ENCODE measurements at places on chromosomes 3 and 15.
A peak's percentile ranks its signal among the peaks of the same experiment; 100 is the strongest.

DNA sequence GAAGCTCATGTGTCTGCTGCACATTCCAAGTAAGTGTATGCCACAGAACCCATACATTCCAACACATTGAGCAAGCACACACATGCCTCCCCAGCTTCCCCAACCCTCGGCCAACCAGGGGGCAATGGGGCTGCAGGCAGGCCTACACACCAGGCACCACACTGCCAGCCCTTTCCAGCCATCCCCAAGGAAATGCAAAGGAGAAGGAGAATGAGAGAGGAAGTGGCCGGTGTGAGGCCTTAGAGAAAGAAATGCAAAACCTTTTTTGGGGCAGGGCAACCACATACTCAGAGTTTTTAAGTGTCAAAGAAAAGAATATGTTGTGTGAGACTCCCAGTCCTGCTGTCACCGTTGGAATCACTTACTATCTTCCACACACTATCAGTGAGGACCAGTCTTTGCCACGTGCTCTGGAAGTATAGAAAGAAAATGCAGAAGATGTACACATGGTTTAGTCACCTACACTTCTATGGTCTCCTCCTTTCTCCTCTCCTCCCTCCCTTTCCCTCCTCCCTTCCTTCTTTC, 11.1 kb downstream of the IGF2BP2 start:
- DNase-seq = no peak

DNA sequence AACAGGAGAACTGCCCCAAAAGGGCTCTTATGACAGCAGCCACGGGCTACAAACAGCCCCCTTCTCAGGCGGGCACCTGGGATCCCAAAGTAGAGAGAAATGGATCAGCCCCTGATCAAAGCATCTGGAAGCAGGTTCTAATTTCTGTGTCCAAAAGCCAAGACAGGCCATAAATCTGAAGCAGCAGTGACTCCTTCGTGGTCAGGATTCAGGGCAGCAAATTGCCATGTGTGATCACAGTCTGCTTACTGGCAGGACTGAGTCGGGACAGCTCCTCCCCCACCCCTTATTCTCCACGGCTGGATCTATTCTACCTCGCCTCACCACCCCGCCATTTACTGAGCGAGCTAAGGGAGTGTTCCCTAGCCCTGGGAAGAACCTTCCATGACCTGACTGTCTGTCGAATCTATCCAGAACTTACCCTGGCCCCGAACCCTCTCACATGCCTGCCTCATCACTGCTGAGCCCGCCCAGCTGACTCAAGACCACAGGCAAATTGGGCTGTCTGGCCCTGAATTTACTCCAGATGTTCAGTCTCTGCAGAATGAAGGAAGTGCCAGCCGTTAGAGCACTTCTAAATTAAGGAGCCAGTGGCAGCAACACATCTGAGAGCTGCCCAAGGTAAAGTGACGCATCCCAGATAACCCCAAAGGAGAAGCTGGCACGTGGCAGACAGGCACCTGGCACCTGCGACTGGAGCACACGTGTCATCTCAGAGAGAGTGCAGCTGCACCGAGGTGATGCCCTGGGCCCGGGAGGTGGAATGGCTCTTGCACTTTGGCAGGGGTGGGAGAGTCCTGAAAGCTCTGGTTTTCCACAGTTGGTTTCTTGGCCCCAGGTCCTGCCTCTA, 1.3 kb downstream of the LRRC15 start:
- DNase-seq = no peak

- DNase-seq = no peak
Observed at GRCh38 chr15:62445244-62445643, 280.2 kb upstream of the C2CD4B start.

GRCh38 chr3:63555767-63556166, 96.7 kb upstream of the SNTN start:
- DNase-seq = no peak

DNA sequence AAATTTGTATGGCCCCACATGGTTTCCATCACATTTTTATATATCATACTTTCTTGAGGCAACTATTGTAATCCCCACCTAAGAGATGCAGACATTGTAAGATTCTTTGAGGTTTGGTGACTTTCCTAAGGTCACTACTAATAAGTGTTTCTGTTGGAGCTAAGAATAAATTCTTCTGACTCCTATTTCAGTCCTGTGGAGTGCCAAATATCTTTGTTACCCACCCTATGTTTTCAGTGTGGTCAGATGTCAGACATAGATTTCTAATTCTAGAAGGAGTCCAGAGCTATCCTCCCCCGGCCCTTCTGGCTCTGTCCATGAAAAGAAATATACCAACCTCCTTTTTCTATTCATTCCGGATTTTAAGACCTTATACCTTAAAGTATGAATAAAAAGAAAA, 46.2 kb upstream of the FILIP1L start:
- DNase-seq = no peak

GRCh38 chr15:64251658-64252057, 88.8 kb upstream of the PPIB start:
- DNase-seq = no peak

- DNase-seq = no peak
Observed at GRCh38 chr3:175307642-175308041, 448.5 kb downstream of the NAALADL2 start.

DNA sequence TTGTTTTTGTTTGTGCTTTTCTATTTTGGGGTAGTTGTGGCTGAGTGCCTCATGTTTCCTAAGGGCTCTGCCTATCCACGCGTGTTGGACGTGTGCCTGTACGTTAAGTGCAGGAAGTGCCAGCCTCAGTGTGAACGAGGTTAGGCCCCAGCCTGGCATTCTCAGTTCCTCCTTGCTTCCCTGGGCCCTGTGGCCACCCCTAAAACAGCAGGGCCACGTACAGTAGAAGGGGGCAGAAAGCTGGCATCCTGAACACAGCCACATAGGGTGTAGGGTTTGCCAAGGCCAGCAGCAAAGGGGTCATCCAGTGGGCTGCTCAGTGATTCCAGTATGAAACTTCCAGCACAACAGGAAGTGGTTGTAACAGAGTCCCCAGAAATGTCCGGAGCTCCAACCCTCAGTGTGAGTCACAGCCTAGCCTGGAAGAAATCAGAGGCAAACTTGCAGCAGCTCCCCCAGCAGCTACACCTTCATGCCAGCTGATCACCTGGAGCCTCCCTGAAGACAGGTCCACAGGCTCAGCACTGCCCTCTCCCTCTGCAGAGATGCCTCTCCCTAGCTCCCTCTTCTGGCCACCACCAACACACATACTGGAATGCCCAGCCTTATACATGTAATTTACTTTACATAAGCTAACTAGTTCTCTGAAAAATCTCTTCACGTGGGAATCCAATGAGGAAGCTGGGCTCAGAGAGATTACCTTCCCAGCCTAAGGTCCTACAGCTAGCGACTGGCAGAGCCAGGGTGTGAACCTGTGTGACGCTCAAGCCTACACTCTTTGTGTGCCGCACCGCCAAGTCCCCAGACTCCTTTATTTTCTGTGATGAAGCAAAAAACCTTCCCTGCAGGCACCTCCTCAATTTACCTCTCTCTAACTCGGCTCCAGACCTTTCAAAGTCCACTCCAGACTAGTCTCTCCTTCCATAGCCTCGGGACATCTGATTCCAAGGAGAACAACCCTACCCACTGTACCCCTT, 26.6 kb downstream of the ILDR1 start:
- DNase-seq = peak; percentile 80

DNA sequence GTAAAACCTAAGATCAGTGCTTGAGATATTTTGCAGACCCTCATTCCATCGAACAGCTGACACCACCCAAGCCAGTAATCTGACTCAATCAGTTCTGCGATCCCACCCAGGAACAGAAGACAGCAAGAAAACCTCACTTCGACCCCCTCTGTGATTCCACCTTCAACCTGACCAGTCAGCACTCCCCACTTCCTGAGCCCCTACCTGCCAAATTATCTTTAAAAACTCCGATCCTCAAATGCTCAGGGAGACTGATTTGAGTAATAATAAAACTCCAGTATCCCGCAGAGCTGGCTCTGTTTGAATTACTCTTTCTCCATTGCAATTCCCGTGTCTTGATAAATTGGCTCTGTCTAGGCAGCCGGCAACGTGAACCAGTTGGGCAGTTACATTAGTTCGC, 25.7 kb upstream of the CLDN16 start:
- no peak for DNase-seq

GRCh38 chr3:98612587-98612986, 19.2 kb upstream of the CPOX start:
- DNase-seq = peak; percentile 32

DNA sequence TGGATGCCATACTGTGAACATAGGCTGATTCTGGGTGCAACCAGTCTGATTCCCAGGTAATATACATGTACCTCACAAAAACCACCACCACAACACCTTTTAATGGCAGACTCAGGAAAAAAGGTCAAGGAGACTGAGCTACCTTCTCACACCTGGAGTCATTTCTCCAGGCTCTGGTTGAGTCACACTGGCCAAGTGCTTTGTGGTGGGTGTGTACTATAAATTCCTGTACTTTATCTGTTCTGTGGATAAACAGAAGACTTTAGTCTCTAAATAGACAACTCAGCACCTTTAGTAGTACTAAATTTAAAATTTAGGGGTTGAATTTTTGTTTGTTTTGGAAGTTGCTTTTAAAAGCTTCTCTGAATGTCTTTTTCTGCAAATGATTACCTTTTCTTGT, 46.7 kb downstream of the TOP2B start:
- no peak for DNase-seq

DNA sequence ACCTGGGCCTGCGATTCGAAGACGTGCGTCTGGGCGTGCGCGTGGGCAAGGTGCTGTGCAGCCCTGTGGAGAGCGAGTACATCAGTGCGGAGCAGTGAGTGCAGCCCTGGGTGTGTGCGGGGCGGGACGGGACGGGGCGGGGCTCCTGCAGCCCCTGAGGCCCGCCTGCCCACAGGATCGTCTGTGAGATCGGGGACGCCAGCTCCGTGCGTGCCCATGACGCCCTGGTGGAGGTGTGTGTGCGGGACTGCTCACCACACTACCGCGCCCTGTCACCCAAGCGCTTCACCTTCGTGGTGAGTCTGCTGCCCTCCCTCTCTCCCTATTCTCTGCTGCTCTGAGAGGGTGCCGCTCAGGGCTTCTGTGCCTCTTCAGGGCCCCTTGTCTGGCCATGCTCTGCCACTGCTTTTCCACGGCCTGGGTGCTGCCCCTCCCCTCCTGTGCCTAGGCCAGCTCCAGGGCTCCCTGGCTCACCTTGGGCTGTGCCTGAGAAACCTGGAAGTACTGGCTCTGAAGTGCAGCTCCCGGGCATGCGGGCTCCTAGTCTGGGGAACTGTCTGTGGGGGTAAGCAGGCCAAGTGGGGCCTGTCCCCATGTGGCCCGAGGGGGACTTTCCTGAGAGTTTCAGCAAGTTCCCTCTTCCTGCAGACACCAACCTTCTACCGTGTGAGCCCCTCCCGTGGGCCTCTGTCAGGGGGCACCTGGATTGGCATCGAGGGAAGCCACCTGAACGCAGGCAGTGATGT, 31.8 kb downstream of the PLXNA1 start:
- DNase-seq = no peak

Data from inflammatory macrophage (primary cell).